Stimulated activated CD4-positive, alpha-beta T cell treated with anti-CD3 and anti-CD28 coated beads, Interleukin-1b, Interleukin-23, amount 100 ng/mL, for 1 hour (primary cell): ENCODE measurements at places on chromosomes 12 and 14.
A peak's percentile ranks its signal among the peaks of the same experiment; 100 is the strongest.

- DNase-seq = no peak
These were observed 9.9 kb upstream of the VPS33A start for GRCh38 chr12:122276242-122276641.

- no peak for DNase-seq
These were observed 9.6 kb downstream of the KCNH3 start for GRCh38 chr12:49548481-49548821.

DNA sequence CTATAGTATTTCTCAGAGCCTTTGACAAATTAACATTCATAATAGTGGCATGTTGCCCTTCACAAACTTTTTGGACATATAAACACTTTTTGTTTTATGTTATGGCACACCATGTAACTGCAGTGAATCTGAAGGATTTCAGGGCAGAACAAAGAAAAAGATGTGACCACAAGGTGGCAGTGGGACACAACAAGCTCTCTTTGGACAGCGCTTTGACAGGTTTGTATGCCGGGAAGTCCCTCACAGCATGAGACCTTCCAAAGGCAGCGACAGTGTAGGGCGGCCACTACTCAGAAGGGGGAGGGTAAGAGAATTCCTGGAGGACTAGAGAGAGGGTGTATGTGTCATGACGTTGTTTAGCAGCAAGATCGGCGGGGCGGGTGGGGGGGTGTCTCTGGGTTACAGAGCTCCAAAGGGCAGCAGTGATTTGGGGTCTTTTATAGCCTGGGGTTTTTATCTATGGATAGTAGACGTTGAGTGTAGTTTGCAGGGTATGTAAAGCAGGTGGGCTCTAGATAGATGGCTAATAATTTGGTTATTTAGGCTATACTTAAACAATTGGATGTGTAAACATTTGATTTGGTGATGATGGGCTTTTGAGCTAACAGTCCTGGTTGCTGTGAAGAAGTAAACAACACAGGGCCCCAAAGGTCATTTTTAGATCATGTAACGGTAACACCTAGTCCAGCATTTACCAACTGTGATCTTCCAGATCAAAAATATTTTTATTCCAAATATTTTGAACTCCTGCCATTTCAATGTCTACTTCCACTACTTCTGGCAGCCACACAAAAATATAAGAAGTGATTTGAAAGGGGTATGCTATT, 22.9 kb downstream of the ETFBKMT start:
- peak; percentile 40 for DNase-seq

DNA sequence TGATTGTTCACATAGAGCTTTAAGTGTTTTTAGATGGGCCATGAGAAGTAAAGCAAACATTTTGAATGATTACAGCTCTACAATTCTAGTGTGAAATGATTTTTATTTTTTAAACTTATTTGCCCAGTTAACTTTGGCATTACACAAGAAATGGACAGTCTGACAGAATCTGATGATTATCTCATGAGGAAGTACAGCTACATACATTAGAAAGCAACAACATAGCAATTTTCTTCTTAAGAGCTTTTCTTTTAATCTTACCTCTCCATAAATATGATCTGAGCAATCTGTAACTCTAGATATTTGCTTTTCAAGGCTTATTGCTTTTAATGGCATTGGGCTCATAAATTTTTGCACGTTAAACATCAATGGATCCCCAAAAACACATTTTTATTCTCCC, 26.5 kb upstream of the PPP1R12A start:
- DNase-seq = no peak

- no peak for DNase-seq
These were observed 77.8 kb downstream of the VCPKMT start for GRCh38 chr14:50038398-50039119.

DNA sequence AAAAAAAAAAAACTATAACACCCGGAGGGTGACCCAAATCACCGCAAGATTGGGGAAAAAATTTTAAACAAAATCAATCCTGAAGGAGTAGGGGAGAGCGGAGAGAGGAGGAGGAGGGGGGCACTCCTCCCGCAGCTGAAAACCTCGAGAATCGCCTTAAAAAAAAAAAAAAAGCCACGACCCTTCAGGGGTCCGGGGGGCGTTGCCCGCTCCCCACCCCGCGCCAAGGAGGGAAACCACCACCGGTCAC, 254 bp downstream of the GTF2A1 start:
- DNase-seq = no peak
